Smooth muscle cell of the coronary artery (primary cell): ENCODE measurements at places on chromosomes 5 and 9. TPM values are rescaled to one million over a fixed set of nuclear protein-coding genes. Genes with fewer than 3 reads are reported as not detected.

PTGDS gene
- total RNA-seq: 1.1 and 33.0 TPM in 2 replicates

APC gene
- total RNA-seq: 41.9 and 58.3 TPM in 2 replicates

MYO10 gene
- 43.9 and 73.8 TPM in 2 replicates for total RNA-seq

SPINK6 gene
- not detected in 2 replicates for total RNA-seq

C9orf85 gene
- 11.7 and 13.7 TPM in 2 replicates for total RNA-seq

PCDHAC2 gene
- total RNA-seq: 0.15 and 2.3 TPM in 2 replicates

PCDHB14 gene
- total RNA-seq: 0.59 and 2.1 TPM in 2 replicates

PDGFRB gene
- 52.9 and 425 TPM in 2 replicates for total RNA-seq

IL4 gene
- total RNA-seq: not detected in 2 replicates

SPATA31E1 gene
- total RNA-seq: not detected in 2 replicates

TAF11L9 gene
- not detected in 2 replicates for total RNA-seq

EPB41L4B gene
- 0.12 and 1.7 TPM in 2 replicates for total RNA-seq

LARP1 gene
- 22.1 and 32.8 TPM in 2 replicates for total RNA-seq

DAPK1 gene
- total RNA-seq: 26.4 and 43.5 TPM in 2 replicates

MSX2 gene
- total RNA-seq: 0.08 and 4.6 TPM in 2 replicates

SVEP1 gene
- total RNA-seq: 9.8 and 150 TPM in 2 replicates

RLN2 gene
- total RNA-seq: not detected in 2 replicates

SLC6A18 gene
- total RNA-seq: not detected in 2 replicates

RPL7A gene
- 3,249 and 3,613 TPM in 2 replicates for total RNA-seq

PKD2L2 gene
- total RNA-seq: not detected in 2 replicates

GABRB2 gene
- under 0.01 TPM in 1 of 2 replicates, not detected in the other for total RNA-seq

PCDHGB4 gene
- total RNA-seq: 22.8 and 23.2 TPM in 2 replicates

REEP5 gene
- total RNA-seq: 54.3 and 84.1 TPM in 2 replicates

ORM1 gene
- not detected in 2 replicates for total RNA-seq

LCN9 gene
- not detected in 2 replicates for total RNA-seq

RETREG1 gene
- 0.45 and 7.4 TPM in 2 replicates for total RNA-seq

SLC28A3 gene
- 0.47 and 0.60 TPM in 2 replicates for total RNA-seq

DNAJB5 gene
- 6.3 and 18.3 TPM in 2 replicates for total RNA-seq

UBE2QL1 gene
- 0.08 and 0.12 TPM in 2 replicates for total RNA-seq

CKMT2 gene
- 2.5 and 12.8 TPM in 2 replicates for total RNA-seq

ADAMTSL1 gene
- 14.5 and 51.2 TPM in 2 replicates for total RNA-seq

KCNV2 gene
- not detected in 2 replicates for total RNA-seq
